ENCODE measurements at places on chromosomes 6 and 20.

DNA sequence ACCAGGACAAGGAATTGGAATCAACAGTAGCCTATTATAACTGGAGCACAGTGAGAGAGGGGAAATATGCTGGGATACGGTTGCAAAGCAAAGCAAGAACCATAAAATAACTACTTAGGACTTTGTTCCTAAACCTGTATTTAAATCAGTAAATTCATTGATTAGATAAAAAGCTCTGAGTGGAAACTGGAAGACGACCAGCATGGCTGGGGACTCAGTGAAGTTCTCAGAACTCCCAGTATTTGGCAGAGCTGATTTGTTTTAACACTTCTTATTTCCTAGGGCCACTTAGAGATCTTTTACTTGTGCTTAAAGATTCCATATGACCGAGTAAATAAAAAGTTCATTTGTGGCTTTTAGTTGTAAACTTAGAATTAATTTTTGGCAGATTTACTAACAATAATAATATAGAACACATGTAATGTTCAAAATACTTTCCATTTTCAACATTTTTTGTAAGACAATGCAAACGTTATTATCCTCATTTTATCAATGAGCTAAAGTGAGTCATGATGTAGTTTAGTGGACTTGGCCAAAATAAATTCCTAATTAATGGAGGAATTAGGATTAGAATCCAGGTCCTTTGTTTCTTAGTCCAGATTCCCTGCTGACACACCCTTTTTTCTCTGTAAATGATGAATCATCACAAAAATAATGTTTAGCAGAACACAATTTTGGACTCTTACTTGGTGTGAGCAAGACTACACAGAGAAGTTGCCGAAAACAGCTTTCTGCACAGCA is 392.9 kb downstream of the GJA1 start:
- DNase-seq: no peak

GRCh38 chr20:51529081-51529681 is 13.3 kb downstream of the NFATC2 start:
- no peak for DNase-seq

DNA sequence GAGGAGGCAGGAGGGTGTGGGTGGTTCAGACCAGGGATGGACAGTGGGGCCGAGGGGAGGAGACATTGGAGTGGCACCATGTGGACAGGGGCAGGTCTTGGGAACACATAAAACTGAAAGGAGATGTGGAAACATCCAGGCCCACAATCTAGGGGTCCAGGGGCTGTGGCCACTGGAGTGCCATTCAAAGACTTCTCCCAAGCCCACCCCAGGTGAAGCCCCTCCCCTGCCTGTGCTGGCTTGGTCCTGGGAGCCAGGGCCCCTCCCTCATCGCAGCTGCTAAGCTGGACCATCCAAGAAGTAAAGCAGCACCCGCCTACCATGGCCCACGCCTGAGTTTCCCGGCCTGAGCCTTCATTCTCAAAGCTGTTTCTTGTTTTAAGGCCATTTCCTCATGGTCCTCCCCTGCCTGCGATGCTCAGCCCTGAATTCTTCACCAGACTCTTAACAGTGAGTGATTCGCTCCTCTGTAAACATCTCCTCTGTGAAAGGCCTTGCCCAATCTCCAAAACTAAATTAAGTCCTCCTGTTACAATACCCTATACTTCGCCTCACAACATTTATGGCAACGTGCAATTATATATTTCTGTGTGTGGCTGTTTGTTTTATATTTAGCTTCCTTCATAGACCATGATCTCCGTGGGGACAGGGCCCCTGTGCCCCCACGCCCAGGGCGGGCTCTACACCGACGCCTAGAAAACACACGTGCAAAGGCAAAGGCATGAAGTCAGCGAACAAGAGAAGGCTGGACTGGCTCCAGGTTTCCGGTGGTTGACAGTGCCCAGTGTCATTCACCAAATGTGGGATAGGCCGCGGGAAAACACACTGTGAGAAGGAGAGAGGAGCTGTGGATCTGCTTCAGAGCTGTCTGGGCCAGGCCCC is 267.8 kb downstream of the ERMARD start:
- DNase-seq: no peak

DNA sequence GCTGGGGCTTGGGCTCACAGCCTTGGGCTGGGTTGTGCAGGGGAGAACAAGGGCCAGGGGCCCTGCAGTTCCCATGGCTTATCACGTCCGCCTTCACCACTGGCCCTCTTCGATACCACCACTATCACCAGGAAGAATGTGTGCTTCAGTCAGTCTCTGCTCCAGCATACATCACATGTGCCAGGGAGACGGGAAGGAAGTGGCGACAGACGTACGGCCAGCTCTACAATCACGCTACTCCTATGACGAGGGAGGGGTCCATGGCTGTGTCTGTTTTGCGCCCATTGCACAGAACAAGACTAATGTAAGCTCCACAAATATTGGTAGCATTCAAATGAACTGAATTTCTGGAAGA is 72.1 kb downstream of the TRAM2 start:
- no peak for DNase-seq

- no peak for DNase-seq
Measured at GRCh38 chr6:107563694-107564588, 74.0 kb downstream of the SOBP start.

- no peak for DNase-seq
Measured at GRCh38 chr6:2714111-2714895, 36.4 kb downstream of the MYLK4 start.

- DNase-seq: no peak
Measured at GRCh38 chr6:165686596-165687365, 23.7 kb upstream of the PDE10A start.

DNA sequence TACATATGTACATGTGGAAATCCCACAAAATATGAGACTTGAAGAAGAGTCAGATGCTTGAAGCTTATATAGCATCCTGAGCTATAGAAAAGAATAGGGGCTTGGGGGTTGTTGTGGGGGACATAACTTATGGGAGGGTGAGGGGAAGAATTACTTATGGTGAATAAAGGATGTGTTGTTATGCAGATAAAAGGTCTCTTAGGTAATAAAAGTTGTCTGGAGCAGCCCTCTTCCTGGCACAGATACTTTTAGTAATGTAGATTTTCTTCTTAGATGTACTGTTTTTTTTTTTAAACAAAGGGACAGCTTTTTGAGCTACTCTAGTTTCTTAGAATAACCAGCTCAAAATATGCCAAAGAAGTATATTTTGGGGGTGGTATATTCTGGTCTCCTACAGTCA is 35.9 kb downstream of the CHMP4B start:
- DNase-seq: no peak

DNA sequence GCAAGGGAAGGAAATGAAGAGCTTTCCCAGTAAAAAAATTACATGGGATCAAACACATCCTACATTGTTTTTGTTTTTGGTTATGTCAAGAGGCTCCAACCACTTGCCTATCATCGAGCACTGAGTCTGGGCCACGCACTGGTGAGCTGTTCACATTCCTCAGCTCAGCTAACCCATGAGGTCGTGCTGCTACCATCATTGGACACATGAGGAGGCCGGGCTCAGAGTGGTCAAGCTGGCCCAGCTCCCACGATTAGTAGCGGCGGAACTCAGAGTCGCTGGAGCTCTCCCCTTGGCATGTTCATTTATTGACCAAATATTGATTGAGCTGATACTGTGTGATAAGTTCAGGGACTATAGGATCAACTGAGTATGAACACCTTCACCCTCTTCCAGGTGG is 164.9 kb downstream of the CDH26 start:
- no peak for DNase-seq

GRCh38 chr20:51326201-51326819 is 216.2 kb downstream of the NFATC2 start:
- DNase-seq: no peak

DNA sequence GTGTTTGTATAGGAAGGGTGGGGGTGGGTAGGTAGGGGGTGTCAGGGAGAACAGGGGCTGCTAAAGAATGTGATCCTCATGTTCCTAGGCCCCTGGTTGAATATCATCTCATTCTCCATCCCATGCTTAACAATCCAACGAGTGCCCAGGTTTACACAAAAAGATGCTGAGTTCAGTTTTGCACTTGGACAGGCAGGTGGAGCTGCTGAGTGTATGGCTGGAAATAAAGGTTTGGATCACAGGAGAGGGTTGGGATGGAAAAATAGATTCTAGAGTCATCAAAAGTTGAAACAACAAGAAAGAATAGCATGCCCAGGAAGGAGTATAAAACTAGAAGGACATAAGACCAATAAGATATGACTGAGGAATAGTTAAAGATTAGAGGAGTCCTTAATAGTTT is 14.2 kb downstream of the CHD6 start:
- DNase-seq: no peak

DNA sequence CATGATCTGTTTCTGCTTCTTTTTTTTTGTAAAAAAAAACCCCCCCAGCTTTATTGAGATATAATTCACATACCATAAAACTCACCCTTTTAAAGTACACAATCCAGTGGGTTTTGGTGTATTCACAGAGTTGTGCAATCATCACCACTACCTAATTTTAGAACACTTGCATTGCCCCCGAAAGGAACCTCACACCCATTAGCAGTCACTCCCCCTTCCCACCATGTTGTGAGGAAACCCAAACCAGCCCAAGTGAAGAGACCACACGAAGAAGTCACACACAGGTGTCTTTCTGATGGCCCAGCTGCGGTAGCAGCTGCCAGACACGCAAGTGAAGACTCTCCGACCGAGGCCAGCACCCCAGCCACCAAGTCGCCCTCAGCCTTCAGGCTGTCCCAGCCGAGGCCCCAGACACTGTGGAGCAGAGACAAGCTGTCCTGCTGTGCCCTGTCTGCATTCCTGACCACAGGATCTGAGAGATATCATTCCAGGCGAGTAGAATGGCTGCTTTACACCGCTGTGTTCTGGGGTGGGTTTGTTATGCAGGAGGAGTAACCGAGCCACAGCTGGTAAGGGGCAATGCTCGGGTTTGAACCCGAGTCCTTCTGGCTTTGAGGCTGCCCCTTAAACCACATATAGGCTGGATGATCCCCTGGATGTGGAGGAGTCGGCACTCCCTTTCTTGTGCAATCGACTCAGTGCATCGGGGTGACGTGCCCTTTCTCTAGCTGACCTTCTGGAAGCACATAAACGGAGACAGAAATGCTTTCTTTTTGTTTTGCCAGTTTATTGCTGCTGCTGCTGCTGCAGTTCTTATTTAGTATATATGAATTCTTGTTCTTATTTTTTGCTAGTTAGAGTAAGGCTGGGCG is 59.1 kb upstream of the PTPN1 start:
- no peak for DNase-seq

GRCh38 chr6:42140756-42141602 is 1.4 kb downstream of the C6orf132 start:
- DNase-seq: no peak

DNA sequence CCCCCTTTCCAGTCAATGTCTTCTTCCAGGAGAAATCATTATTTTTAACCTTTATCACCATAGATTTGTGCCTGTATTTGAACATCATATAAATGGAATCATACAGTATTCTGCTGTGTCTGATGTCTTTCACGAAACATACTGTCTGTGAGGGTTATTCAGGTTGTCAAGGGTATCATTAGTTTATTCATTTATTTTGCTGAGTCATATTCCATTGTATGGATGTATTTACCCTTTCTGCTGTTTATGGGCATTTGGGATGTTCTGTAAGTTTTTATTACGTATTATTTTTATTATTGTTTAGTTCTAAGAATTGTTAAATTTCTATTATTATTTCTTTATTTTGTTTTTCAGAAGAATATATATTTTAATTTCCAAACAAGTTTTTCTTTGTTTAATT is 22.0 kb downstream of the DNPH1 start:
- no peak for DNase-seq

DNA sequence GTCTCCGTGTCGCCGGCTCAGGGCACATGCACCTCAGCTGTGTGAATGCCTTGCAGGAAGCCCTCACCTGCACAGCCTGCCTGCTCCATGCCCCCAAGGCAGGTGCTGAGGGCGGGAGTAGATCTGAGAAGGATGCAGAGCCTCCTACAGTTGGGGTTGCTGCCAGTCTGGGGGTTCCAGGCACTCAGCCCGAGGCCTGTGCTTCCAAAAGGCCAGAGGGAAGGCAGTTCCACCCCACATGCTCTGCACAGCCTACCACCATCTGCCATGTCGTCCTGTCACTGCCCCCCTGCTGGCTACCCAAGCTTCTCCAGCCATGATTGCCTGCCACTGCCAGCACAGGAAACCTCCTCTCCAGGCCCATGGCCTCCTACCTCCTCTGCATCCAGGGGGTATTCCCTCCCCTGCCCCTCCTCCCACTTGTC is 19.3 kb downstream of the ACSS1 start:
- DNase-seq: no peak

DNA sequence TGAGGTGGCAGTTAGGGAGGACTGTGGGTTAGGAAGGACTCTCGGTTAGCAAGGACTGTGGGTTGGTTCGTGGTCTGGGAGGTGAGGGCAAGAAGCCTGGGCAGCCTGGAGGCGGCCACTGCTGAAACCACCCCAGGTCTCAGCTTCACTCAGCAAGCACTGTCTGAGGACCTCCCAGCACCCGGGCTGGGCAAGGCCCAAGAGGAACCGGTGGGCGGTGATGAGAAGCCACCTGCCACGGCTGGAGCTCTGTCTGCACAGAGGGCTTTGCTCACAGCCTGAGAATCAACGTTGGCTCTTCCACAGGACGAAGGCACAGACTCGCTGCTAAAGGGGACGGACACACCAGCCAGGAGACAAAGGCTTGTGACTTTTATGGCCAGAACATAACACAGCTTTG is 69.3 kb downstream of the DACT2 start:
- no peak for DNase-seq

GRCh38 chr6:44723439-44724197 is 336.1 kb downstream of the CDC5L start:
- DNase-seq: no peak

GRCh38 chr20:62158088-62158400 is 14.5 kb downstream of the SS18L1 start:
- DNase-seq: no peak

GRCh38 chr6:153263489-153263888 is 132.4 kb upstream of the RGS17 start:
- no peak for DNase-seq

GRCh38 chr6:6975459-6976111 is 132.2 kb upstream of the RREB1 start:
- no peak for DNase-seq

- DNase-seq: no peak
Measured at GRCh38 chr20:63123331-63123741, 92.6 kb downstream of the YTHDF1 start.

DNA sequence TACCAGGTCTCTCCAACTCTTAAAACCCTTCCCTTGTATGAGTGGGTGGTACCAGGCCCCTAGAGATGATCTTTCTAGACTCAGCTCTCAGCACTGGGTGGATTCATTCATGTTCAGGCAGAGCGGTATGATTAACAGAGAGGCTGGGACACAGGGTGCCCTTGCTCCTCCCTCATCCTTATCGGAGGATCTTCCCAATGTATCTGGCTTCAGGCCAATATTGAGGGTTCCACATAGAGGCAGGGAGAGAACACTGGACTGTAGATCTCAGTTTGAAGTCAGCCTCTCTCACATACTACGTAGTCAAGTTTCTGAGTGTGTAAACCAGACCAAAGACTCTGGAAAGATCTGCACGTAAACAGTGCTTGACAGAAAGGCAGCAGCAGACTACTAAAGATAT is 366.2 kb downstream of the DHX35 start:
- no peak for DNase-seq

GRCh38 chr20:32473231-32474008 is 111.7 kb downstream of the NOL4L start:
- DNase-seq: no peak

GRCh38 chr20:25223765-25224720 is 23.8 kb upstream of the PYGB start:
- DNase-seq: no peak

All from GOT3 (cell line).